ENCODE measurements at places on chromosomes 11 and 22.

DNA sequence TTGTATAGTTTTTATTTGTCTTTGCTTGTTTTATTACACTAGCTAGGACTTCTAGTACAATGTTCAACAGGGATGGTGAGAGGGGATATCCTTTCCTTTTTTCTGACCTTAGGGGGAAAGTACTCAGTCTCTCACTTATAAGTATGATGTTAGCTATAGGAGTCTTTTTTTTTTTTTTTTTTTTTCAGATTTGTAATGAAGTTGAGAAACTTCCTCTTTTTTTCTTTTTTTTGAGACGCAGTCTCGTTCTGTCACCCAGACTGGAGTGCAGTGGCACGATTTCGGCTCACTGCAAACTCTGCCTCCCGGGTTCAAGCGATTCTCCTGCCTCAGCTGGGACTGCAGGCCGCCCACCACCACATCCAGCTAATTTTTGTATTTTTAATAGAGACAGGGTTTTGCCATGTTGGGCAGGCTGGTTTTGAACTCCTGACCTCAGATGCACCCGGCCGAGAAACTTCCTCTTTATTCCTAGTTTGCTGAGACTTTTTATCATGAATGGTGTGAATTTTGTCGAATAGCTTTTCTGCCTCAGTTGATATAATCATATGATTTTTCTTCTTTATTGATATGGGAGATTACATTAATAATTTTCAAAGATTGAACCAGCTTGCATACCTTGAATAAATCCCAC is 10.9 kb downstream of the TRIM22 start:
- DNase-seq: no peak

- peak; percentile 59 for DNase-seq
These were observed 23.8 kb downstream of the LRRC10B start for GRCh38 chr11:61532134-61533038.

DNA sequence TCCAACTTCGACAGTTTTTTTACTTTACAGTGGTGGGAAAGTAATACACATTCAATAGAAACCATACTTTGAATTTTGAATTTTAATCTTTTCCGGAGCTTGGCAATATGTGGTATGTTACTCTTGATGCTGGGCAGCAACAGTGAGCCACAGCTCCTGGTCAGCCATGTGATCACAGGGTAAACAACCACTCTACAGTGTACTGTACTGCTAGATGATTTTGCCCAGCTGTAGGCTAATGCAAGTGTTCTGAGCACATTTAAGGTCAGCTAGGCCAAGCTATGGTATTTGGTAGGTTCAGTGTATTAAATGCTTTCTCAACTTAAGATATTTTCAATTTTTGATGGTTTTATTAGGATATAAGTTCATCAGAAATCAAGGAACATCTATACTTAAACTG is 48.7 kb upstream of the GRIK4 start:
- DNase-seq: no peak

DNA sequence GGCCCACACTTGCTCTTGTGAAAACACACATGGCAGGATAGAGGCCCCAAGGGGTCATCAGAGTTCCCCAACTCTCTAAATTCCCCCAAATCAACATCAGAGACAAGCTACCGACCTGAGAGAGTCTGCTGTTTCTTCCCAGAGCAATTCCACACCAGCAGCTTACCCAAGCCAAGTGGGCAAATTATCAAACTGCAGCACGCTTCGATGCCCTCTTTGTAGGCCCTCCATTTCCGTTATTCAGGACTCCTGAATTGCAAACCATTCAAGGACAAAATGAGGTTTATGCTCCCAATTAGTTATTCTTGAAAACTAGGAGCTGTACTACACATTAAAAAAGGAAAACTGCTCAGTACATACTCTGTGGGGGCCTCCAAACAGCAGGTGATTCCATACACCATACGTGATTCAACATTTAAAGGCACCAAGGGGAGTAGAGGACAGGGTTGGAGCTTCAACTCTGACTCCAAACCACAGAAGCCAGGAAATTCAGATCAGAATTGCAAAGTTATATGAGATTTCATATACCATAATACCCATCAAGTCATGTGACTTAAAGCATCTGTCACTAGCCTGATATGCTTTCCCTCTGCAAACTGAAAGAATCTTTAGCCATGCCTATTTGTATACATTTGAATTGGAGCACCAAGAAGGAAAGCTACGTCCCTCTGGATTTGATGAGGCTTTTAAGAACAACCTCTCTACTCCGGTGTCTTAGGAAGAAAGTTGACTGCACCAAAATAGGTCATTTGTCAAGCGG is 234.8 kb downstream of the CADM1 start:
- DNase-seq: no peak

DNA sequence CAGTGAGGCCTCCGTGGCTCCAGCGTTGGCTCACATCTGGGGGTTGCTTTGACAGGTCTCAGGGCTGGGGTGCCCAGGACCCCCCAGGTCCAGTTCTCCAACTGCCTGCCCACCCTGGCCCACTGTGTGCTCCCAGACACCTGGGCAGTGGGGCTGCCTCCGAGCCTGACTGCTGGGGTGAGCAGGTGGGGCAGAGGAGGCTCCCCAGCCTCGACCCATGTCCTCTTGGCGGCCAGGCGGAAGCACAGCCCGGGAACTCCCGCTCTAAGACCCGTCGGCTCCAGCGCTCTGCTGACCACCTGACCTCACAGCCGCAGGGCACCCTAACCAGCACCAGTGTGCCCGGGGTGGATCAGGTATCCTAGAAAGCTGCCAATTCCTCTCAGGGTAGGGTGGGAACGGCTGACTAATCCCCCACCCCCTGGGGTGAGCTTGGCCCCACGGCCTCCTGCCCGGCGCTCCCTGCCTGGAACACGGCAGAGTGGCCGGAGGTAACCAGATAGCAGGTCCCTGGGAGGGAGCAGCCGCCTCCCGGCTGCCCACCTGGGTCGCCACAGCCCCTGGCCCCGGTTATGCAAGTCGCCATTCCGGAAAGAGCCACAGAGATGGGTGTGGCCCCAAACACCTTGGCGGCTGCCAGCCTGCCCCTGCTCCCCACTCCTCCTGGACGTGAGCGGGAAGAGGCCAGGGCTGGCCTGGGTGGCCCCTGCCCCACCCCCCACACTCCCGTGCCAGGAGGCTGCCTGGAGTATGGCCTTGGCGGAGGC is 19.2 kb upstream of the MUC5B start:
- DNase-seq: peak; percentile 44

GRCh38 chr11:46197421-46197820 is 76.2 kb upstream of the PHF21A start:
- no peak for DNase-seq

DNA sequence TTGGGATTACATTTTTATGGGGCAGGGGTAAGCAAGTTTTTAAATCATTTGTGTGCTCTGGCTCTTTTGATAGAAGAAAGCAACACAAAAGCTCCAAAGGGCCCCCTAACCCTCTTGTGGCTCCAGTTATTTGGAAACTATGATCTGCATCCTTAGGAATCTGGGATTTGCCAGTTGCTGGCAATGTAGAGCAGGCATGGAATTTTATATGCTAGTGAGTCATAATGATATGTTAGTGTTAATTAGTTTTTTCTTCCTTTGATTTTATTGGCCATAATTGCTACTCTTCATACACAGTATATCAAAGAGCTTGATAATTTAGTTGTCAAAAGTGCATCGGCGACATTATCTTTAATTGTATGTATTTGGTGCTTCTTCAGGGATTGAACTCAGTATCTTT is 10.1 kb downstream of the RAG1 start:
- no peak for DNase-seq

DNA sequence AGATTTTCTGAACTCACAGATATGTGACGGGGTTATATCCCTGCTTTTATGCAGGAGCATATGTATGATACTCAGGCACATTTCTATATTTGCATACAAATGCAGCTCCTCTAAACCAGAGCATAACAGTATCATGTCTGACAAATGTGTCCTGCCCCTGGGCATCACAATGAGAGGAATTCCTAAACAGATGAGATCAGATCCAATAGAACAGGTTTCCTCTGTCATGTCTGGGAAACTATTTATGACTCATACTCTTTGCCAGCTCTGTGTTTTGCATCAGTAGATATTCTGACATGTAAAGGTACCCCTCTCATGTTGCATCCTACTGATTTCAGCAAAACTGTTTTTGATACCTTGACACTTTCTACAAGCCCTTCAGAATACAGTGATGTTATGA is 29.4 kb downstream of the SYT9 start:
- DNase-seq: no peak

GRCh38 chr11:130622141-130622542 is 173.7 kb downstream of the ADAMTS15 start:
- DNase-seq: no peak

DNA sequence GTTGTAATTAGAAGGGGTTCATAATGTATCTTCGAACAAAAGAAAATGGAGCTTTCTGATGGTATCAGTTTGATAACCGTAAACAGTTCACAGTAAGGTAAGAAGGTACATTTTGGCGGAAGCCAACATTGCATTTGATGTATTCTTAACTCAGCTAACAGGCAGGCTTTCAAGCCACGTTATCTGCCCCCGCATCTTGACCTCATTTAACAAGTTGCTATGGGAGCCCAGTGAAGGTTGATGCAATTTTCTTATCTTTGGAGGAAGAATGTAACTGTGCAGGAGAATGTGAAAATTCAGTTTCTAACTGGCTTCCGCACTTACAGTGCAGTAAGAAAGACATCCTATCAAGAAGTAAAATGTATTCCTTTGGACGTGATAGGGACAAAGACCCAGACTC is 110.6 kb downstream of the ETS1 start:
- no peak for DNase-seq

- DNase-seq: no peak
These were observed 13.2 kb upstream of the CSF2RB start for GRCh38 chr22:36900225-36900624.

GRCh38 chr11:73734993-73735392 is 25.9 kb downstream of the RAB6A start:
- no peak for DNase-seq

- peak; percentile 44 for DNase-seq
These were observed 7.8 kb downstream of the LARGE2 start for GRCh38 chr11:45930031-45930794.

Data from left lobe of liver (tissue), 2 donors.